ENCODE measurements at places on chromosomes 6 and 20. TPM values are rescaled to one million over a fixed set of nuclear protein-coding genes. Genes with fewer than 3 reads are reported as not detected.

PPP1R14C gene
- not detected for total RNA-seq

DNA sequence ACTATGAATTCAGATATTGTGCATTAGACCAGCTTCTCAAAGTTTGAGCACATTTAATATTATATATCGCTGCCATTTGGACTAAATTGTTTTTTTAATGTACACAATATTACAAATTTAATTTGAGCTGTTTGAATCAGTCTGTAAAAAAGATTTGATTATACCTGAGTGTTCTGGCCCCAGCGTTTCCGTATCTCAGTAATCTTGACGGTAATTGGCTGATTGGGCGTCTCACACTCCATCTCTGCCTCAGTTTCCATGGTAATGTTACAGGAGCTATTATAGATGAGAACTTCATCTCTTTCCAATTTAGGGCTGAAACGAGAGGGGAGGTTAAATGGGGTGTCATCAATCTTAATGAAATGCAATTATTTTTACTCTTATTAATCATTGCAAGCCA lies 77.3 kb downstream of the PKHD1 start:
- no peaks in the 10 kb centered on the region for H3K27me3 ChIP-seq
- H3K4me3 ChIP-seq, result no peak overlapping the region
- no peak for DNase-seq
- H3K4me1 ChIP-seq, result peaks cover 22% of the 10 kb centered on the region

- peaks cover 64% of the 10 kb centered on the region for H3K4me1 ChIP-seq
- no peaks in the 10 kb centered on the region for H3K36me3 ChIP-seq
- no peak for DNase-seq
- peak overlapping the region; percentile 76 for H3K4me3 ChIP-seq
- peak overlapping the region; percentile 93 for H3K27ac ChIP-seq
Measured at GRCh38 chr6:53066077-53066417, 843 bp downstream of the FBXO9 start.

PLEKHG1 gene
- 11.5 TPM for total RNA-seq

TMEM151B gene
- 0.98 TPM for total RNA-seq

Data from esophagus muscularis mucosa (tissue), 4 donors.